CD4-positive, alpha-beta T cell treated with Interleukin-2 at 100 ng/mL for 4 hours (primary cell): ENCODE measurements at places on chromosomes 2 and 18.

GRCh38 chr2:73823916-73824523 lies 4.7 kb upstream of the STAMBP start:
- DNase-seq = peak; percentile 73

DNA sequence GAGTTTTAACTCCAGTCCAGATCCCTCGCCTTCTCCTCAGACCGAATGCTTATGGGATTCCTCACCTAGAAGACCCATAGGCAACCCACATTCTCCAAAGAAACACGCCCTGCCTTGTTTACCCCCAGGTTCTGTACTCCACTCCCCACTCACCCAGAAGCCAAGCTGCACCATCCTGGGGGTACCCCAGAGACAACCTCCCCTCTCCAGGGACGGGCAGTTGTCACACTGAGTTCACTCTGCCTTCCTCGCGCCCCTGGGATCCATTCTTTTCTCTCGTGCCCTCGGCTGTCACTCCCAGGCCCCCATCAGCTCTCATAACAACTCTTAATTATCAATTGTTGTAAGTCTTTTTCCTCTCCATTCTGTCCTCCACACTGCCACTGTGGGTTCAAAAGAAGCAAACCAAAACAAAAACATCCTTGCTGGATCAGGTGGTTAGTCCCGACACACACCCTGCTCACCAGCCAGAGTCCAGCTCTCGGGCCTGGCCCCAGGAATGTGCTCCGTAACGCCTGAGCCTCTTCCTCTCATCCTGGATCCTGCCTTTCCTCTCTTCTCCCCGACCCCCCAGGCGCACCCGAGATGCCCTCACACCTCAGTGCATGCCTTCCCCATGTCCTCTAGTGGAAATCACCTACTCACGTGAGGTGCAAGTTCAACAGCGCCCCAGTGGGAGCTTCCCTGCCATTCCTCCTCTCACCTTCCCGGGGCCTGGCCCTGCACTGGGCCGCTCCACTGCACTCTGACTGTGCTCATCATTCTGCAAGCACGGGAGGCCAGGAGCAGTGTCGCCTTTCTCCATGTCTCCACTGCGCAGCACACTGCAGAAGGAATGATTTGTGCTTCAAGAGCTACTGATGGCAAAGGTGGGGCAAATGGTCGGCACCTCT lies 20.7 kb downstream of the COX7A2L start:
- no peak for DNase-seq

DNA sequence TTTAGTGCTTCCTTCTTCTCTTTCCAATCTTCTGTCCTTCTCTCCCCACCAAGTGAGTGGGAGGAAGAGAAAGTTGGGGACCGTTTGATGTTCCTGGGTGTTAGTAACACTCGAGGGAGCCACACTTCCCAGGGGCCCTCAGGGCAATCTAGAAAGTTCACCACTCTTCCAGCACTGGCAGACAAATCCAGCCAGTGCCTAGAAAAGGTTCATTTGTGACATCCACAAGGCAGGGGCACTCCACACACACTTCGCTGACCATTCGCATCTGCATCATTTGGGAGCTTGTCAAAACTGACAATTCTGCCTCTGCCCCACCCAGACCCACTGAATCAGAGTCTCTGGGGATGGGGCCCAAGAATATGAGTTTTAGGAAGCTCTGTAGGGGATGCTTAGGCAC lies 86.8 kb upstream of the ST3GAL5 start:
- DNase-seq = no peak

DNA sequence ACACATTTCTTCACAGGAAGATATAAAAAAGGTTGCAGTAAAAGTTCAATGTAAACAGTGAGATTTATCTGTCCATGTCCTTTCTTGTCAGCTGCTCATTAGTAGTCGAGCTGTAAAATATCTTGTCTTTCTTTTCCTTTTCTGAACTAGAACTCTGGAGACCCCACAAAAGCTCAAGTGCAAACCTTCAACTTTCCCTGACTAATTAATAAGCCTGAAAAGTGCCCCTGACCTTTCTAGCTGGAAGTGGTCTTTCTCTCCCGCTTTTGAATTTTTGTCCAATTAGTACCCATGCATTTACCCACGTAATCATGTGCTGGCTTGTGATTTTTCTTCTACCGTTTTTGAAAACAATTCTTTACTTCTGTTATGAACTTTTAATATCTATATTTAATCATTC lies 63.6 kb upstream of the EHBP1 start:
- no peak for DNase-seq

DNA sequence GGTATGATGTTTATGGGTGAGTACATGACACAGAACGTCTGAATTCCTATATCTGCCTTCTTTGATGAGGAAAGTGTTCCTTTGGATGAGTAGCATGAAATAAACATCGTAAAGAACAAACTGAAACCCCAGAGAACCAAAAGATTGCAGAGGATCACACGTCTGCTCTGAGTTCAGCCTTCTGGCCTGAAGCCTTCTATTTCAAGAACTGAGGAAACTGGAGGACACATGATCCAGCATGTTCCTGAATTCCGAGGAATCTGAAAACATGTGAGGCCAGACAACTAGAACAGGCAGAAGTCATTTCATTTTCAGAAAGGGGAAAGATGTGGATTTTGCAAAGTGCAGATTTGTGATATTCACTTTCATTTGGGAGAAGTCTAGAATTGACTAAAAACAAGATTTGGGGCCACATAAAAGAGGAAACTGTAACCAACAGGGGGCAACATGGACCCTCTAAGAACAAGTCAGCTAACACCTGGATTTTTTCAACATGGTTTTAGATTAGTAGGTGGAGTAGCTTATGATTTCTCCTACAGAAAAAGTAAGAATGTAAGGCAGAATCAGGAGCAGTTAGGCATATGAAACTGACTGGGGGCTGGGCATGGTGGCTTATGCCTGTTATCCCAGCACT lies 8.3 kb downstream of the SULT6B1 start:
- DNase-seq = no peak

GRCh38 chr2:44649381-44649780 lies 287.6 kb downstream of the CAMKMT start:
- DNase-seq = no peak

DNA sequence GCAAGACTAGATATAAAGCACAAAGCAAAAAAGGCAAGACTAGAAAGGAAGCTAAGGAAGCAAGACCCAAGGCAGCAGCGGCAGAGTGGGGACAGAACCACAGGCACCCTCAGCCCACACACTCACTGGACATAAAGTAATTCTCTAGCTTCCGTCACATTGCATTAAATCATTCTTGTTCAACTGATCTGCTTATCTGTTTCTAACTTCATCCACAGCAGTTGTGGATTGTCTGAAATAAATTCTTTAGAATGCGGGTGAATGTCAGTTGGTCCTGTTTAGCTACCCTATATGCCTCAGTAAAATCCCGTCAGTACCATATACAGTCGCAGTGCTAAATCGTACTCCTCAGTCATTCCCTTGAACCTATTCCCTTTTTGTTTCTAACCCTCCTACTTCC lies 183.2 kb upstream of the SLC39A10 start:
- no peak for DNase-seq

GRCh38 chr2:229634601-229635370 lies 79.6 kb downstream of the DNER start:
- DNase-seq = no peak

GRCh38 chr2:101113441-101114267 lies 37.5 kb downstream of the TBC1D8 start:
- no peak for DNase-seq

GRCh38 chr2:221216636-221217035 lies 355.5 kb downstream of the EPHA4 start:
- no peak for DNase-seq

GRCh38 chr2:150917961-150918713 lies 343.5 kb downstream of the RBM43 start:
- DNase-seq = no peak

DNA sequence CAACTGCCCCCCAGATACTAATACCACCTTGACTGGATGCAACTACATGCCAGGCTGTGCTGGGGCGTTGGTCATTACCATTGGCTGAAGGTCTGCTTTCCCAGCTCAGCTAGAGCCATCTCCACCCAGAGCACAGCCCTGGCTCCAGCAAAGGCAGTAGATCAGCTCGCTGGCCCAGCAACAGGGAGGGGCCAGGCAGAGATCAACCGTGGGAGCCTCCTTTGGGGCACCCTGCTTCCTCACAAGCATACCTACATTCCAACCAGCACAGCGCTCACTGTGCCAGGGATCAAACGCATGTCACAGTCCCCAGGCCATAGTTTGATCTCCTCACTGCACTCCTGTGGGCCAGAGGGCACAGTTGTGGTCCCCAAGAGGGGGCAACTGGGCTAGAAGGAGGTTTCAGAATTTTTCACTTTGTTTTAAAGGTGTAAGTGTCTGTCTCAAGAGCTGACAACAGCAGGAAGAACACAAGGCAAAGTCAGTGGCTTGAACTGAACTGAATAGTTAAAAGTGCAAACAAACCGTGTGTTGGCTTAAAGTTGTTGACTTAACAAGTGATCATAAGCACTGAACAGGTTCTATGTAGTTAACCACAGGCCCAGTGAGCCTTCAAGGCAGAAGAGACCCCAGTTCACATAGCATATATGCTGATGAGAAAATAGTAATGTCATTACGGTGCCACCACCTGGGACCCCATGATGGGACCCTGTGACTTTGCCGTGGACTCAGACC lies 70.1 kb upstream of the BZW1 start:
- DNase-seq = no peak

GRCh38 chr2:152418688-152419087 lies 83.7 kb downstream of the FMNL2 start:
- no peak for DNase-seq

- no peak for DNase-seq
Measured at GRCh38 chr18:7987284-7987976, 420.3 kb downstream of the PTPRM start.

DNA sequence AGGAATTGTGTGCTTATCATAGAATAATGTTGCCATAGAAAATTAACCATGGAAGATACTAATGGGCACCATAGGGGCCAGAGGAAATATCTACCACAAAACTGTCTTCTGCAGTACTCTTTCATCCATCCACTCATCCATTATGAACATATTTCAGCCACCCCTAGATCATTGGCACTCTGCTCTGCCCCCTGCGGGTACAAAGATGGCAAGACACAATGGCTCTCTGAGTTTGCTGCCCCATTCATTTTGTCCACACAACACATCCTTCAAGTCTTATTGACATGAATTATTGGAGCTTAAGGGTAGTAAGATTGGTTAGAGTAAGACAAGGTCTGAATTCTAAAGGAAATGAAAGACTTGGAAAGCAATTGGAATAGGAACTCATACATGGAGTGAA lies 1224.7 kb upstream of the CELF4 start:
- DNase-seq = no peak

DNA sequence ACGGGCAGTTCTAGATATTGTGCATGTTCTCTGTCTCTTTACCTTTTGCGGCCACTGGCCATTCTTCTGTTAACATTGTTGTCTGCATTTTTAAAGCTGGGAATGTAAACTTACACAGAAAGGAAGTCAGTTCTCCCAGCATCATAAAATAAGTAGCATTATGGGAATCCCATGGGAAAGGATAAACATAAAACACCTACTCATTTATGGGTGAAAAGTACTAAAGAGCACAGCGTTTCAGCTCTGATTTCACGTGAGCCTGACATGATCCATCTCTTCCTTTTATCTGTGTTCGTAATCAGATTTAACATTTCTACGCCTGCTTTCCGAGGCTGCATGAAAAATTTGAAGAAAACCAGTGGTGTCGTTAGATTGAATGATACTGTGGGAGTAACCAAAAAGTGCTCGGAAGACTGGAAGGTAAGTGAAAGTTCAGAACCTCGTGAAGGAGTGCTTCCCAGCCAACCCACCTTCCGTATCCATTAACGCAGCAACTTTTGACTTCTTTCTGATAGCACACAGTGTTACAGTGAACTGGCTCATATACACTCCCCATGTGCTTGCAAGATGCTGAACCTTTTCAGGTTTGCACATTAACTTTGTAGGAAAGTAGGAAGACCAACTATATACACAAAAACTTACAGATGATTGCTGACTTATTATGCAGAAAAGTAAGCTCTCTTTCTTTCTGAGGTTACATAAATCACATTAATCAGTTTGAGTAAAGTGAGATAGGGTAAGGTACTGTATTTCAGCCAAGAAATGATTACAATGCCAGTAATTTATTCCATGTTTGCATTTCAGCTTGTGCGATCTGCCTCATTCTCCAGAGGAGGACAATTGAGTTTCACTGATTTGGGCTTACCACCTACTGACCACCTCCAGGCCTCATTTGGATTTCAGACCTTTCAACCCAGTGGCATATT lies 86.5 kb upstream of the TTC39C start:
- DNase-seq = no peak

- no peak for DNase-seq
Measured at GRCh38 chr2:106197878-106198277, 3.8 kb upstream of the UXS1 start.

DNA sequence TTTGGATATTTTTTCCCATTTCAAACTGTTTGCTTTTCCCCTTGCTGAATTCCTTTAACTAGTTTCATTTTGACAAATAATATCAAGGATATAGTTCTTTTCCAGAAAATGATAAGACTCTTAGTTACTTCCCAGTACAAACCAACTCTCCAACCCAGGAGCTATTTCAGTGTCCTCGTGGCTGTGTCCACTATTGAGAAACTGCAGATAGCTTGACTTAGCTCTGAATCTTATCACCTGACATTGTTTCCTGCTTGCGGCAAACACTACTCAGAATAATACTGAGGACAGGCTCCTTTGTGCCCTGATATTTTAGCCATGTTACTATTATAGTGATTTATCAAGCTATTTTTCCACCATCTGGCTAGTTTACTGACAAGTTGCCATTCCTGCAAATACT lies 74.6 kb downstream of the KLF7 start:
- no peak for DNase-seq

DNA sequence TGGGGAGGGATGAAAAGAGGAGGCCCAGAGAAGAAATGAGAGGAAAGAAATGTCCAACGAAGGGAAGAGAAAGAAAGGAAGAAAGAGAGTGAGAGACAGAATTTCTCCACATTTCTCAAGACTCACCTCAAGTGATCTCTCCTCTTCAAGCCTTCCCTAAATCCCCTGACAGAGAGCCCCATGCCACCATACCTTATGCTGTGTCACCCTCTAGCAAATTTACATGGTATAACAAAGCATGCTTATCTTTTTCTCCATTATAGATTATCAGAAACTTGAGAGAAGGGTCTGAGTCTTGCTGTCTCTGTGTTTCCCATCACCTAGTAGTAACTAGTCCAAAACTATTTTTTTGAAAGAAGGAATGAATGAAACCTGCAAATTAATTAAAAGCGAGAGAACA lies 1208.4 kb downstream of the DPP10 start:
- no peak for DNase-seq

- no peak for DNase-seq
Measured at GRCh38 chr18:69755041-69755440, 192.6 kb downstream of the CD226 start.
